ENCODE measurements at places on chromosomes 7 and 10.
A peak's percentile ranks its signal among the peaks of the same experiment; 100 is the strongest.

GRCh38 chr10:35328404-35329037 is 7.8 kb upstream of the CCNY start:
- no peak for DNase-seq

- DNase-seq: no peak
Measured at GRCh38 chr10:94155722-94156271, 162.1 kb downstream of the PLCE1 start.

GRCh38 chr7:157090485-157091165 is 48.1 kb upstream of the UBE3C start:
- DNase-seq: no peak

DNA sequence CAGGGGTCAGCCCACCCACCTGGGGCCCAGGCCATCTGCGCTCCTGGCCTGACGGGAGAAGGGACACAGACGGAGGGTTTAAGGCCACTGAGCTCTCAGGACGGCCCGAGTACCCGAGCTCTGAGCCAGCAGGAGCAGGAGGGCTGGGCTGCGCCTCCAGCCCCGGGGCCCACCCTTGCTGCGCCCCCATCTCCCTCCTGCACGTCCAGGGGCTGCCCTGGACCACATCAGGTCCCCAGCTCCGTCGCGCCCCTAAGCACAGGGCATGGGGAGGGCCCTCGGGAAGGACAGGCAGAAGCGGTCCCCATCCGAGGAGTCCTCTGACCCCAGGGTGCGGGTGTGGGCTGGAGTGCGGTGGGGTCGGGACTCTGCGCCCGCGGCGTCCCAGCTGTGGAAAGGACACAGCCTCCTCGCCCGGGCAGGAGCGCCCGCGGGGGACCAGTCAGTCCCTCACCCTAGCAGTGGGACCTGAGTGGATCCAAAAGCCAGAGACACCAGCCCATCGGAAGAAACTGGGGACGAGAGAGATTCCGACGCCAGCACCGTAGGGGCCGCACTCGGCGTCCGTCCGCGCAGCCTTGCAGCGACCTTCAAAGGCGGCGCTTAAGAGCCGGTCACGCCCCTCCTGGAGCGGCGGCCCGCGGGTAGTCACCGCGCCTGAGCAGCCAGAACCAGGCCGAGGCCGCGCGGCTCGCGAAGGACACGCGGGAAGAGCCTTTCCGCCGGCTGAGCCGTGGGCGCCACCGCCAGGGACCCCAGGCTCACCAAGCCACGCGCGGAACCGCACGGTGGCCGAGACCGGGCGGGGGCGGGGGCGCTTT is 15.9 kb downstream of the CAMK2B start:
- peak; percentile 43 for DNase-seq

- DNase-seq: peak; percentile 25
Measured at GRCh38 chr10:43265799-43266721, 805 bp downstream of the RASGEF1A start.

- no peak for DNase-seq
Measured at GRCh38 chr10:132899751-132900065, 42.7 kb downstream of the CFAP46 start.

- no peak for DNase-seq
Measured at GRCh38 chr10:5659702-5660528, 6.5 kb downstream of the ASB13 start.

DNA sequence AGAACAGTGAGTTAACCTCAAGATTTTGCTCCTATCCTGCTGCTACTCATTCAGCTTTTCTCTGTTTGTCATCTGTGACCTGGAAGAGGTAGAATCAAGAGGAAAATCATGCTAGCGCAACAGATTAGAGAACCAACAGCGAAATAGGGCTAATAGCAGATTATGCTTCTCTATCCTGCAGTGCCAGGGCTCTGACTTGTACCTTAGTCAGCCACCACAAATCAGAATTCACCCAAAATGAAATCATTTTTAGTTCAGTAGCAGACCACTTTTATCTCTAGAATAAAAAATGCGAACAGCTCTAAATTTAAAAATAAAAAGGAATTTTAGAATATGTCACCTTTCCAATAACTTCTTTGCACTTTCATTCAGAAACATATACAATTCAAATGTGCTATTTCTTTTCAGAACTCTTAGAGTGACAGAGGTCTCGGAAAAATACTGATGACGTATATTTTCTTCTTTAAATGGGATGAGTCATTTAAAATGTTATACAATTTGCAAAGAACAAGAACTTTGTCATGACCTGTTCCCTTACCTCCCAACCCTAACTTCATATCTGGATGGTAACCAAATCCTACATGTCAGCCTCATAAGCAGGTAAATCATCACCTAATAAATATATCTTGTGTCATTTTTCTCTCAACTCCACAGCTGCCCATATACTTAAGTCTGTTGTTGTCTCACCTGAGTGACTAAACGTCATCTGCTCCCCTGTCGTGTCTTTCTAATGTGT is 896.4 kb downstream of the PCDH15 start:
- no peak for DNase-seq

DNA sequence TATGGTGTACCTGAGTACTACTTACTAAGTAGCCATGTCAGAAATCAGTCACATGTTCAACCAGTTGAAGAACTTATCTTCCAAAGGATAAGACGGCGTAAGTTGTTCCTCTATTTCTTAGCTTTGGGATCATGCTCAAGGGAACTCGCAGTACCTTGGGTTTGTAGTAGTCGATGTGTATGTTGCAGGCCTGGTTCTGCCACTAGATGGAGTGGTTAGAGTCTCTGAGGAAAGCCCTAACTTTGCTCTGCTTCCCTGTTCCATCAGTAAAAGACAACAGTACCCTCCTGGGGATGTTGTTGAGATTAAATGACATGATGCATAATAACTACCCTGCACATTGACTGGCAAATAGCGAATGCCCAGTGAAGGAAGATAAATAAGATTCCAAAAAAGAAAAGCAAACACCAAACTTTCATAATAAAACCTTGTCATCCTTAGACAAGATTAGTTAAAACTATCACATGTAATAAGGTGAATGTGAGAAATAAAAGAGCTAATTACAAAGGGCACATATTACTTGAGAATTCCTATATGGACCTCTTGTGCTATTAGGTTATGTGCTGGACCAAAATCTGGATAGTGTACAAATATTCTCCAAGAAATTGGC is 165.9 kb downstream of the ABCA13 start:
- no peak for DNase-seq

DNA sequence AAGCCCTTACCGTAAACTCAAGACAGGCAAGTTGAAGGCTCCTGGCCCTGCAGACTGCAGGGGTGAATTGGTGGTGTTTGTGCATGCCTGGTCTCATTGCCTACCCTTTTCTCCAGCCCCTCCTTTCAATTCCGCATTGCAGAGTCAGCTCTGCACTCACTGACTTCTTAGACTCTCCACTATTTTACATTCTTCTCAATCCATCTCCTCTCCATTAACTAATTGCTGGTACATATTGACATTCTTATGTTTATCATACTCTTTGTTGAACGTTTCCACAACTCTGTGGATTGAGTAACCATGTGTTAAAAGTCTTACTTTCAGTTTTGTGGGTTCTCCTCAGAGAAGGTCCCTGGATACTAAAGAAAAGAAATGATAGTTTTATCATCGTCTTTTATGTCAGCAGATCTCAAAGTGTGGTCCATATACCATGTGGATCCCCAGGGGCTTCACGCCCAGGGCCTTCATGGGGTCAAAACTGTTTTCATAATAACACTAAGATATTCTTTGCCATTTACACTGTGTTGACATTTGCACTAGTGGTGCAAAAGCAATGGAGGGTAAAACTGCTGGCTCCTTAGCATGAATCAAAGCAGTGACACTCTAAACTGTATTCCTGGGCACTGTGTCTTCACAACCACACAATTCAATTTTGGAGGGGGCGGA is 135.4 kb upstream of the FZD1 start:
- no peak for DNase-seq

DNA sequence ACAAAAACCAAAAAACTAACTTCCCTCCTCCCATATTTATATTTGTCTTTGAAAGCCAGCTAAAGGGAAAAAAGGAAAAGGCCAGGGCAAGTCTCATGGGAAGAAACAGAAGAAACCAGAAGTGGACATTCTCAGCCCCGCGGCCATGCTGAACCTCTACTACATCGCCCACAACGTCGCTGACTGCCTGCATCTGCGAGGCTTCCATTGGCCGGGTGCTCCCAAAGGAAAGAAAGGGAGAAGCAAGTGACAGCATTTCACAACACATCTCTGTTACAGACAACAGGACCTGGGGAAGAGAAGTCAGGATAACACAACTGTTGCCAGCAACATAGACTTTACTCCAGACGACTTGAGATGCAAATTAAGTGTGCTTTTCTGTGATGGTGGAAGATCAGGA is 9.9 kb downstream of the SMKR1 start:
- no peak for DNase-seq
